8988T (cell line): ENCODE measurements at places on chromosomes 7 and 10.

- no peak for DNase-seq
Measured at GRCh38 chr10:2925631-2926030, 141.7 kb upstream of the PFKP start.

- no peak for DNase-seq
Measured at GRCh38 chr7:79011921-79012320, 441.5 kb downstream of the MAGI2 start.

DNA sequence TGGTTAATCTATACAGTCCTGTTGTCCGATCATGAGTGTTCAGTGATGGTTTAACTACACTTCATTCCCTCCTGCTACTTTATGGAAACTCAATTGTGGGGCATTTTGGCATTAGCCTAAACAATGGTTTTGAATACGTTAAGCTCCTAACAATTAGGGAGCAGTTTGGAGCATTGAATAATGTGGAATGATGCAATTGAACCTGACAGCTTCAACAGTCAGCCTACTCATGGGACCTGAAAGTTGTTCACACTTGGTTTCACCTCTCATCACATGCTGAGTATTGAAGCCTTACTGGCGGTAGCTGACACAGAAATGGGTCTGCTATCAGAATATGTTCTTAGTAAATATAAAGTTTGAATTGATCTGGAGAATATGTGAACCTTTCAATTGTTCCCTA lies 186.1 kb downstream of the MLLT10 start:
- no peak for DNase-seq

GRCh38 chr10:123645016-123645415 lies 21.1 kb upstream of the GPR26 start:
- DNase-seq: no peak

DNA sequence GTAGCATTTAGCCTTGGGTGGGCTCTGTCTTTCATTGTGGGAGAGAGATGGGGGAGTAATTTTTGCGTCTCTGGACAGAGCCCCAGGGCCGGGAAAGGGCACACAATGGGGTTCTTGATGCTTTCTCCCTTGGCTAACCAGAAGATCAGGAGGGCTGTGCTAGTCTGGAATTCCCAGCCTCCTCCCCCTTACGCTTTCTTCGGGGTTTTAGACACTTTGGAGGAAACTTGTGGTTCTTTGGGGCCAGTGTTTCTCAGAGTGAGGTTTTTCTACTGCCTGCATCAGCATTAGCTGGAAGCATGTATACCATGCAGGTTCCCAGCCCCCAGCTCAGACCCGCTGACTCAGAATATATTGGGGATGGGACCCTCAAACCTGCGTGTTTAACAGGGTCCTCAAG lies 7.0 kb downstream of the NEURL1 start:
- no peak for DNase-seq

GRCh38 chr7:142535123-142535779 lies 214.0 kb upstream of the PRSS1 start:
- DNase-seq: no peak

- DNase-seq: no peak
Measured at GRCh38 chr7:25985196-25985595, 166.8 kb upstream of the NFE2L3 start.

GRCh38 chr7:69018200-69018599 lies 580.1 kb upstream of the AUTS2 start:
- DNase-seq: no peak

DNA sequence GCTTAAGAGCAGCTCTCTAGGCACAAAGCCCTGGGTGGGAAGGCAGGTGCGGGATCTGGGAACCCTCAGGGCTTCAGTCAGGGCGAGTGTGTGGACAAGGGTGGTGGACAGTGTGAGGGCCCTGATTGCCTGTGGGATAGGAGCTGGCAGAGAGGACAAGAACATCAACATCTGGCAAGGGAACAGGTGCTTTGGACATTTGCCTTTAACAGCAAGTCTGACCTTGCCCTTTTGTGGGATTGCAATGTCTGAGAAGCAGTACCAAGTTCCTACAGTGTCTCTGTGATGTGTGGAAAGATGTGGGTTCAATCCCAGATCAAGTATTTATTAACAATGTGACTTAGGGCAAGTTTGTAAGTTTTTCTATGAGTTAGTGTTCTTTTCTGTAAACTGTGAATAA lies 46.7 kb downstream of the TFAM start:
- DNase-seq: no peak
